A549 treated with Hydrocortisone at 1 μM for 4 hours (cell line): ENCODE measurements at places on chromosomes 1 and 21. TPM values are rescaled to one million over a fixed set of nuclear protein-coding genes. Genes with fewer than 3 reads are reported as not detected.

The PI4KB gene
- 23.7 to 26.5 TPM (median 24.6 TPM) in 5 replicates for total RNA-seq

The WDR47 gene
- total RNA-seq = 6.3 to 11.3 TPM (median 7.9 TPM) in 5 replicates

The TCEA3 gene
- 0.38 to 0.61 TPM (median 0.41 TPM) in 5 replicates for total RNA-seq

The DIO1 gene
- not detected in 5 replicates for total RNA-seq

The MCOLN3 gene
- total RNA-seq = 3.5 to 4.4 TPM (median 3.8 TPM) in 5 replicates

The IFFO2 gene
- total RNA-seq = 6.0 to 7.7 TPM (median 7.2 TPM) in 5 replicates

The RGS18 gene
- total RNA-seq = not detected in 5 replicates

The S100A2 gene
- total RNA-seq = 19.0 to 37.7 TPM (median 28.0 TPM) in 5 replicates

The ERO1B gene
- 2.1 to 3.1 TPM (median 2.6 TPM) in 5 replicates for total RNA-seq

The FMO4 gene
- total RNA-seq = 0.27 to 0.67 TPM (median 0.43 TPM) in 5 replicates

The EPS8L3 gene
- total RNA-seq = 0.67 to 1.7 TPM (median 0.97 TPM) in 5 replicates

The KRTAP12-2 gene
- not detected in 5 replicates for total RNA-seq

The SRM gene
- 136 to 219 TPM (median 203 TPM) in 5 replicates for total RNA-seq

The RAB42 gene
- total RNA-seq = 3.0 to 3.9 TPM (median 3.4 TPM) in 5 replicates

The TMEM51 gene
- 27.4 to 30.8 TPM (median 29.9 TPM) in 5 replicates for total RNA-seq

The TAS1R1 gene
- not detected in 5 replicates for total RNA-seq

The WLS gene
- total RNA-seq = 16.0 to 22.5 TPM (median 16.8 TPM) in 5 replicates

The RNF19B gene
- total RNA-seq = 16.7 to 19.3 TPM (median 18.5 TPM) in 5 replicates

The DMBX1 gene
- total RNA-seq = 0.61 to 0.99 TPM (median 0.87 TPM) in 5 replicates

The FMOD gene
- total RNA-seq = 0.03 to 0.06 TPM (median 0.06 TPM) in 3 of 5 replicates, not detected in the others

The RUNX1 gene
- 7.4 to 9.2 TPM (median 8.7 TPM) in 5 replicates for total RNA-seq

The KCNK1 gene
- 17.5 to 23.4 TPM (median 20.4 TPM) in 5 replicates for total RNA-seq

The BRINP3 gene
- not detected in 5 replicates for total RNA-seq

The AGMAT gene
- total RNA-seq = 6.1 to 7.4 TPM (median 7.3 TPM) in 5 replicates

The UBE2J2 gene
- total RNA-seq = 36.7 to 49.8 TPM (median 47.1 TPM) in 5 replicates

The COL24A1 gene
- 0.02 TPM in 1 of 5 replicates, not detected in the others for total RNA-seq

The DCST2 gene
- 0.37 to 0.77 TPM (median 0.52 TPM) in 5 replicates for total RNA-seq

The PTPRU gene
- 7.2 to 9.1 TPM (median 8.4 TPM) in 5 replicates for total RNA-seq

The ASAP3 gene
- total RNA-seq = 5.4 to 7.7 TPM (median 6.9 TPM) in 5 replicates

The TACSTD2 gene
- total RNA-seq = not detected in 5 replicates

The KLF18 gene
- total RNA-seq = 0.03 to 0.05 TPM in 2 of 5 replicates, not detected in the others

The SPOCD1 gene
- total RNA-seq = 3.6 to 4.9 TPM (median 3.9 TPM) in 5 replicates

The LHX8 gene
- 0.69 to 1.3 TPM (median 1.3 TPM) in 5 replicates for total RNA-seq

The SLAMF6 gene
- total RNA-seq = not detected in 5 replicates
